ENCODE measurements at places on chromosomes 1 and 21. TPM values are rescaled to one million over a fixed set of nuclear protein-coding genes. Genes with fewer than 3 reads are reported as not detected.

The SLAMF8 gene
- total RNA-seq, result not detected

The SLC22A15 gene
- 3.4 TPM for total RNA-seq

The LDLRAD1 gene
- not detected for total RNA-seq

The FAM72D gene
- total RNA-seq, result 3.6 TPM

The SLC5A3 gene
- total RNA-seq, result 20.0 TPM

The HCRTR1 gene
- total RNA-seq, result not detected

The TDRD10 gene
- total RNA-seq, result not detected

The FNDC5 gene
- 28.5 TPM for total RNA-seq

The RRP1B gene
- total RNA-seq, result 36.8 TPM

The KLHDC7A gene
- not detected for total RNA-seq

The RBM15 gene
- total RNA-seq, result 33.3 TPM

The GPR25 gene
- total RNA-seq, result not detected

The NTRK1 gene
- not detected for total RNA-seq

The SFN gene
- total RNA-seq, result not detected

The PLEKHA6 gene
- 36.2 TPM for total RNA-seq

The GJB5 gene
- total RNA-seq, result not detected

The REN gene
- not detected for total RNA-seq

The CENPF gene
- 199 TPM for total RNA-seq

The LDLRAD2 gene
- total RNA-seq, result not detected
